Activated CD8-positive, alpha-beta memory T cell treated with anti-CD3 and anti-CD28 coated beads for 4 hours (primary cell): ENCODE measurements at places on chromosomes 6 and 20.

DNA sequence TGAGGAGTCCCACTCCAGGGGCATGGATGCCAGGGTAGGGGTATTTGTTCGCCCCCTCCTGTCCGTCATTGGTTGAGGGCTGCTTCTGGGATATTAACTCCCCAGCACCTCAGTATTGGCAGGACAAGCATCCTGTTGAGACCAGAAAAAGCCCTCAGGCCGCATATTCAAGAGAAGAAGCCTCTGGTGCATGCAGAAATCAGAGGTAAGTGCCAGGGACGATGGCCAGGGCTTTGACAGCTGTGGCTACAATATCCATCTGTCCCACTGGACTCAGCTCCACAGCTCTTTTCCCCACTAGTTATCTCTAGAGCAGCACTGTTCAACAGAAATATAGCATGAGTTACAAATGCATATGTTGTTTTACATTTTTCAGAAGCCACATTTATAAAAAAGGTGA is 651.3 kb downstream of the KIF16B start:
- no peak for DNase-seq

DNA sequence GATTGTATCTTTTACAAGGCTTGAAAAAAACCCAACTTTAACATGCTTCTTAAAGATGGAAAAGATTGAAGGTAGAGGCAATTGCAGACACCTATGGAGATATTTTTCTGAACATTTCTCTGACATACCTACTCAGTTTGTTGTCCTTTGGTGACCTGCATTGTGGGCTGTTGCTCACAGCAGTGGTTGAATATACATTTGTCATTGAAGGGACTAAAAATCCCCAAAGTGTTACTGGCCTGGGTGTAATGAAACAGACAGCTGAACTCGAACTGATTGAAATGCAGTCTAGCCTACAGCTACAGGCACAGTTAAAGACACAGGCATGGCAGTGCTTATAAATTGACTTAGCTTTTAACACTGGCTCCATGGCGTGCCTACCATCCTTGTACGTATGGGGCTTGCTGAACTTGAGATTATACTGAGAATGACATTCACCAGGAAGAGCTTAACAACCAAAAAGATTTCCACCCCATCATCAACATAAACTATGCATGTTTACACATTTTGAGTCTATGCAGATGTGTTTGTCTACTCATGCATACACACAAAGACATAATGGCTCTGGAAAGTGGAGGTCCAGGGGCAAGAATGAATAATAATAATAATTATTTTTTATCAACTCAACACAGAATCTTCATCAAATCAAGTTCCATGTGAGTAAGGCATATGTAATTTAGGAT is 83.2 kb upstream of the NOX3 start:
- no peak for DNase-seq

DNA sequence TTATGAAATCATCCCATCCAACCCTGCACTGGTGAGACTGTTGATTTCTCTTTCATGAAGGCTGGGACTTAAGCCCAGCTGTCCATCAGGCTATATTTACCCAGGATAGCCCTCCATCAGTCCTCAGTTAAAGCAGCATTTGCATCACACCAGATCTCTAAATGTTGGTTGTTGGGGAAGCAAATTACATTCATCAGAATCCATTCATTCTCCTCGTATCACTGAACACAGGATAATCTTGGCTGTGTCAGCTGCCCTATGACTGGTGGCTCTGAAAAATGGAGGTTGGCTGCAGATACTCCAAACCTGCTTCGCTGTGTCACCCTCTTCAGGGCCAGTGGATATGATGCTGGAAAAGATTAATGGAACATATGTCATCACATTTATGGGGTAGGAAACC is 718.3 kb downstream of the KIF16B start:
- DNase-seq = no peak

DNA sequence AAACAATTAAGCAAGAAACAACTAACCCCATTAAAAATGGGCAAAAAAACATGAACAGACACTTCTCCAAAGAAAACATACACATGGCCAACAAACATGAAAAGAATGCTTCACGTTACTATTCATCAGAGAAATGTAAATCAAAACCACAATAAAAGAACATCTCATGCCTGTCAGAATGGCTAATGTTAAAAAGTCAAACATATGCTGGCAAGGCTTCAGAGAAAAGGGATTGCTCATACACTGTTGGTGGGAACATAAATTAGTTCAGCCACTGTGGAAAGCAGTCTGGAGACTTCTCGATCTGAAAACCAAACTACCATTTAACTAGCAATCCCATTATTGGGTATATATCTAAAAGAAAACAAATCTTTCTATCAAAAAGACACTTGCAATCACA is 217.5 kb downstream of the TINAG start:
- no peak for DNase-seq

- no peak for DNase-seq
Measured at GRCh38 chr6:147903321-147903720, 394.8 kb downstream of the SAMD5 start.
